Skeletal muscle cell (primary cell): ENCODE measurements at places on chromosomes 7 and 10.

GRCh38 chr10:113151190-113151666 lies 201.2 kb downstream of the TCF7L2 start:
- no peak for DNase-seq

DNA sequence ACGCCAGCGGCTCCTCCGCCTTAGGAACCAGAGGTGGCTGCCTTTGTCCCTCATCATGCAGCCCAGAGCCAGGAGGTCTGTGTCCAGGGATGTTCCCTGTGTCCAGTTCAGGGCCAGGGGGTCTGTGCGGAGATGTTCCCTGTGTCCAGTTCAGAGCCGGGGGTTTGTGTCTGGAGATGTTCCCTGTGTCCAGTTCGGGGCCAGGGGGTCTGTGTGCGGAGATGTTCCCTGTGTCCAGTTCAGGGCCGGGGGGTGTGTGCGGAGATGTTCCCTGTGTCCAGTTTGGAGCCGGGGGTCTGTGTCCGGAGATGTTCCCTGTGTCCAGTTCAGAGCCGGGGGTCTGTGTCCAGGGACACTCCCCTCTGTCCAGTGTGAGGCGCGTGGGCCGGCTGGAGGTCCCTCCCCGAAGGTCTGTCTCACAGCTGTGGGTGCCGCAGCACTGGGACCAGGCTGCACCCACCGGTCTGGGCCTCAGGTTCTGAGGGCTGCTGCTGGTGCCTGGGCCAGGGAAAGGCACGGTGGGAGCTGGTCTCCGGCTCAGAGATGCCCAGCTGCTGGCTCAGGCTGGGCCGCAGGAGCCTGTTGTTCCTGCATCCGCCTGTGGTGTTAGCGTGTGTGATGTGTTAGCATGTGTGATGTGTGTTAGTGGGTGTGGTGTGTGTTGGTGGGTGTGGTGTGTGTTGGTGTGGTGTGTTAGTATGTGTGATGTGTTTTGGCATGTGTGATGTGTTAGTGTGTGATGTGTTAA lies 67.9 kb upstream of the CFAP46 start:
- DNase-seq, result no peak

DNA sequence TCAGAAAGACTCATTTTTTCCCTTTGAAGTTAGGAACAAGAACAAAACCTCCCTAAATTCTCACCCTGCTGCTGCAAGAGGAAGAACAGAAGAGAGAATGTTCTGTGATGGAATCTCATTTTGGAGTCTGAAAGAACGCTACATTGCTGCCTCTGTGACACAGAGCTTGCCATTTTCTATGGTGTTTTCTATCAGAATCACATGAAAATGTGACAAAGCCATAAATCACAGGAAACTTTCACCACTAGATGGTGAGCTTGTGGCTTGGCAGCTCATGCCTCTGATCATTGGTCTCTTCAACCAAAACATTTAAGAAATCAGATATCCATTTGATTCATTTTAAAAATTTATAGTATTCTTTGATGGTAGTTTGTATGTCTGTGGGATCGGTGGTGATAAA lies 82.9 kb downstream of the CADPS2 start:
- DNase-seq, result no peak

- DNase-seq, result no peak
Observed at GRCh38 chr7:14839307-14839706, 63.2 kb downstream of the DGKB start.

DNA sequence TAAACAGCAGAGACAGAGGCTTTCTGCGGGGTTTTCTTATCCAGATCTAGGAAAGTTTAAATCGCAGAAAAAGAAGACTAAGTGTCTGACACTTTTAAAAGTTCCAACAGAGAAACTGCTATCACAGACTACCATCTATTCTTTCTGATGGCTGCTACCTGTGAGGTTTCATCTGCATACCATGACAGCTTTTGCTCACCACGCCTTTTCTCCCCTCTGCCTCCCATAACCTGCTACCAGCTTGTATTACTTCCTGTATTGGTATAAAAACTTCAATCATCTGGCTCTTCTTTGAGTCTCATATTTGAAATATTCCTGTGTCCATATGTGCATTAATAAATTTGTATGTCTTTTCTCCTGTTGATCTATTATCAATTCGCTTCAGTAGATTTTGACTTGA lies 34.1 kb upstream of the RTKN2 start:
- no peak for DNase-seq

DNA sequence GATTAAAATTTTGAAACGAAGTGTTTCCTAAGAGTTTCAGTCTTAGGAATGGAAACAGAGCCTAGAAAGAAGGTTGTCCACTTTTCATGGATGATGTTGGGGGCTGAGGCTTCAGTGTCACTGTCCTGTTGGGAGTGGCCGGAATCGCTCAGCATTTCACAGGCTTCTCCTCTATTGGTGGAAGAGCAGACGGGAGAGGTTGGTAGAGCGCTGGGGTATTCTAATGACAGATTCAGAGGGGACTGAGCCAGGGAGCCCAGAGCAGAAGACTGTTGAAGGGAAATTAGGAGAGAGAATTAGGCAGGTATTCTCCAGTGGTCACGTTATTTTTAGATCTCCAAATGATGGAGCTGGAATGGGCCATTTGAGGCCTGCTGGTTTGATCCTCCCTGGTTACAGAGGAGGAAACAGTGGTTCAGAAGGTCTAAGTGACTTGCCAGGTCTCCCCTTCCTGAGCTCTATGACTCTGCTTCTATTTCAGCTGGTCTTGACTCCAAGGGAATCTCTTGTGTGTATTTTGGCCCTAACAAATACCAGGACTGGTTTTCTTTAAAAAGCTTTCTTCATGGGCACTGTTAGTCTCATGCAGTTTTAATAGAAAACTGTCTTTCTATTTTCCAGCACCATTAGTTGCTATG lies 35.7 kb upstream of the EEPD1 start:
- no peak for DNase-seq

DNA sequence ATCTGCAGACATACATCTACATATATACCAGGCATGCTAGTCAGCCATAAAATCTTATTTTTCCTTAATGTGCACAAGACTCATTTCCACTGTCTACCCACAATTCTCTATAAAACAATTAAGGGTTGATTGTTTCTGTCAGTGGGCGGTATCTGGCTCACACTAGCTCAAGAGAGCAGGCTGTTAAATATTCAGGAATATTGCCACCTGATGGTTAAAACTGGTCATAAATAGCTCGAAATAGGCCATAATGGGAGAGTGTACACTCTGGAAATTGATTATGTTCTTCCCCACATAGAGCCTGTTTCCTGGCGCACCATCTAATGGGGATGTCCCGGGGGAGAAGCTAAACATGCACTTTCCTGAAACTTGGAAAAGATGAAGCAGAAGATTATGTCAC lies 620.6 kb upstream of the ANKRD30A start:
- no peak for DNase-seq

DNA sequence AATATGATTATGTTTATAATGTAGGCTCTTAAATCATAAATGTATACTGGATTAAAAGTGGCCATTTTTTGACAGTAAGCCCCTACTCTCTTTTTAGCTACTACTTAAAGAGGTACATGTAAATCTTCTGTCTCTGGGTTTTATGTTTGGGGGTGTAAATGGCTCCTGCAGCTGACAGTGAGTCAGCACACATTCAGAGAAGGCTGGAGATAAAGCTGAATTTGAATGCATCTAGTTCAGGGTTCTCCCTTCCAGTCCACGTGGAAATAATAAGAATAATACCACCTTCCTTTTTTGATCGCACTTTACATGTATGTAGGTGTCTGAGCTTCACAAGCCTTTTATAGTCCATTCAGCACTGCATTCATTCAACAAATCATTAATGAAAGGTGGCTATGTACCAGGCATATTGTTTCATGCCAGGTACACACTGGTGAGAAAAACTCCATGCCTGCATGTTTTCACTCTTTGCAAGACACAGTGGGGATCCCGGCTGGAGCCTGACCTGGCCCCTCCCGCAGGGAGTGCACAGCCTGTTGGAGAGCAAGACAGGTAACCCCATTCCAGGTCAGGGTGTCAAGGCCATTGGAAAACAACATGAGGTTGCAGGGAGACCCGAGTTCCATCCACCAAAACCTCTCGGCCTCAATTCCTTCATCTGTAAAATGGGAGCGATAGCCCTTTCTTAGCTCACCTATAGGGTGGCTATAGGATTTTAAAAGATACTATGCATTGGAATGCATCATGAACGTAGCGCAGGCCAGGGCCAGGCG lies 107.5 kb upstream of the ANLN start:
- DNase-seq, result no peak

GRCh38 chr7:157020514-157021070 lies 10.1 kb upstream of the MNX1 start:
- no peak for DNase-seq
